Left lobe of liver (tissue), 2 donors: ENCODE measurements at places on chromosomes 1 and 21.

GRCh38 chr1:235022341-235022980 lies 106.2 kb downstream of the TOMM20 start:
- DNase-seq: peak; percentile 33

DNA sequence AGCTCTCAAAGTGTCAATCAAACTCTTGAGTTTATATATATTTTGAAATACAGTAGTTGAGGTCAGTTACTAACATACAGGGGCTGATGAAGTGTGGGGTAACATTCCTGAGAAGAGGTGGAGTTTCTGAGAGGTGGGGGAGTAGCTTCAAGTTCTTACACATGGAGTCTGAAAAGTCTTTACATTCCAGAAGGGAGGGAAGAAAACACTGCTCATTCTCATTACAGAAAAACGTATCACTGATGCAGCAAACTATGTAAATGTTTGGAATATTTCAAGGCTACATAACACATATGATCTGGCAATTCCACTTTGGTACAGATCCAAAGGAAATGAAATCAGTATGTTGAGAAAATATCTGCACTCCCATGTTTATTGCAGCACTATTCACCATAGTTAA lies 1065.8 kb upstream of the B3GALT2 start:
- DNase-seq: no peak

- DNase-seq: no peak
Observed at GRCh38 chr21:44477131-44477530, 21.8 kb downstream of the LRRC3 start.

- no peak for DNase-seq
Observed at GRCh38 chr1:201499191-201499590, 7.7 kb downstream of the CSRP1 start.

DNA sequence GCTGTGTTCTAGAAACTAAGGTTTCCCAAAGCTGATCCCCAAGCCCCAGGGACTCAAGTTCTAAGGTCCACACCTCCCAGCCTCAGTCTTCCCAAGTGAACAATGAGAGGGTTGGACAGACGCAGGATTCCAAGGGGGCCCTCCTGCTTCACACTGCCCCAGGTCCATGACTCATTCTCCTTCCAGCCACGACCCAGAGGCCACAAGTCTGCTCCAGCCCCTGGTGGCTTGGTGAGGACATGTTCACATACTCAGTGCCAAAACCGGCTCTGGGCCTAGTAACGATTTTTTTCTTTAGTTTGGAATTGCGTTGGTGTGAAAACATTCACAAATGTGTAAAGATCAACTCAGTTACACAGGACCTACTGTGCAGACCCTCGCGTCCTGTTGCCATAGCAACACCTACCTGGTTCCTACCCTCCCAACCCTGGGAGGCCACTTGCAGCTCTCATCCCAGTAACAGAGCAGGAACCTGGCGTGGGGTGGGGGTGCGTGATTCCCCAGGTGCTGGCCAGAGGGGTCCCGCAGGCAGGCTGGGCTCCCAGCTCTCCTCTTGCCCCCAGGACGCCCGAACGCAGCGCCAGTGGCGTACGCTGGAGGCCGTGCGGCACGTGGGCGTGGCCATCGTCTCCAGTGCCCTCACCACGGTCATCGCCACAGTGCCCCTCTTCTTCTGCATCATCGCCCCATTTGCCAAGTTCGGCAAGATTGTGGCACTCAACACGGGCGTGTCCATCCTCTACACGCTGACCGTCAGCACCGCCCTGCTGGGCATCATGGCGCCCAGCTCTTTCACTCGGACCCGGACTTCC lies 57.0 kb downstream of the DISP3 start:
- DNase-seq: no peak
